ENCODE measurements at places on chromosomes 4 and X.

GRCh38 chr4:14545807-14546206 is 456.5 kb upstream of the CPEB2 start:
- no peak for DNase-seq

GRCh38 chr4:94244087-94244828 is 36.6 kb downstream of the SMARCAD1 start:
- no peak for DNase-seq

DNA sequence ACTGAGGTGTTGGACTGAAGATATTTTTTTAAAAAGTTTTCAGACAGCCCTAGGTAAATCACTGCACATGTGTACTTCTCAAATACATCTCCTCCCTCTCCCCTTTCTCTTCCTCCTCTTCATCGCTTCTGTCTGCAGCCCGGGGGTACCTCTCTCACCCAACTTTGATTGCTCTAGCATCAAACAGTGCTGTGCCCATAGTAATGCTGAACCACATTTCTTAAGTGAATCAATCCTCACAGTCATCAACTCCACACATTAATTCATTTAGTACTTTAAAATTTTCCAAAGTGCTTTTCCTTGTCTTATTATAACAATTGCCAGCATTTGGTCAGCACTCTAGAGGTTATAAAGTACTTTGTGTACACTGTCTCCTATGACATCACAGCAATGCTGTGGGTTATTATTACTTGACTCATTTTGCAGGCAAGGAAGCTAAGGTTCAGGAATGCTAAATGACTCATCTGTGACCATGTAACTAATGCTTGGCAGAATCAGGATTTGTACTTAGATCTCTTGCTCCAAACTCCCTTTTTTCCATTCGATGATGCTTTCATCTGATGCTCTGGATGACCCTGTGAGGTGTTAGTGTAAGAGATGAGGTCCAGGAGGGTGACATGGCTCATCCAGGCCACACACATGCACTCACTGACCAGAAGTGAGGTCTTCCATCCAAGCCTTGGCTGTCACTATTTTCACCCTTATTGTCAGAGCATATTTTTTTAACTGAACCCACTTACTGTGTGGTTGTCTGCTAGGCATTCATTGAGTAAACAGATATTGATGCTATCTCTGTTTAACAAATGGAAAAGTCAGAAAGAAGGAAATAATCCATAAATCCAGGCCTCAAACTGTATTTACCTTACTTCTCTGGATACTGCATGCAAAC is 58.8 kb downstream of the RHOH start:
- DNase-seq = no peak

DNA sequence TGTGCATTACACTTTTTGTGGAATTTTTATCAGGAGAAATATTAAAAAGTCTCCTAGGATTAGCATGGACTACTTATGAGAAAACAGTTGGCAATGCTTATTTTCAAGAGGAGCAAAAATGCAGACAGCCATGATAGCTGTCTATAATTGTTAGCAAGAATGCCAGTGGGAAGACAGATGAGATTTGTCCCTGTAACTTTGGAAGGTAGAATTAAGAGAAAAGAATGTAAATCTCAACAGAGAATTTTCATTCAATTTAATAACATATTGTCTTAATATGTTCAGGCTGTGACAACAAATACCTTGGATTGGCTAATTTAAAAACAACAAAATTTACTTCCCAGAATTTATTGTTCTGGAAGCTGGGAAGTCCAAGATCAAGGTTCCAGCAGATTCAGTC is 349.2 kb downstream of the IQCM start:
- no peak for DNase-seq

DNA sequence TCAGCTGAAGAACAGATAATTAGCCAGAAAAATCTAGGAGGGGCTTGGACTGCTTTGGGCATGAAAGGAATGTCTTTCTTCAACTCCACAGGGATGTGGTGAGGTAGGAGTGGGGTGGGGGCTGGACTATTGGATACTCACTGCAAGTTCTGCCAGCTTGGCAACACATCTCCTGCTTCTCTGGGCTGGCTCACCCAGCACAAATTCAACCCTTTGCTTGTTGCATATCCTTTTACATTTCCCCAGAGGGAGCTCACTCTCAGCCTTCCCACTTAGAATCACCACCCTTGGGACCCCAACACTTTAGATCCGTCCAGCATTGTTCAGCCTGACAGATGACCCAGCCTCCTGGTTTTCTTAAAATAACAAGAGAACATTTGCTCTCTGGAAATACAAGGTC is 120.6 kb downstream of the KDR start:
- DNase-seq = no peak
